ENCODE measurements at places on chromosomes 6 and 20. TPM values are rescaled to one million over a fixed set of nuclear protein-coding genes. Genes with fewer than 3 reads are reported as not detected.

ZNF337 gene
- total RNA-seq: 6.2 TPM

SLC17A1 gene
- total RNA-seq: not detected

GRCh38 chr6:91142154-91142553, 555.3 kb upstream of the MAP3K7 start:
- no peak for DNase-seq

RNF146 gene
- 41.3 TPM for total RNA-seq

B3GAT2 gene
- 0.07 TPM for total RNA-seq

PGC gene
- total RNA-seq: not detected

DNA sequence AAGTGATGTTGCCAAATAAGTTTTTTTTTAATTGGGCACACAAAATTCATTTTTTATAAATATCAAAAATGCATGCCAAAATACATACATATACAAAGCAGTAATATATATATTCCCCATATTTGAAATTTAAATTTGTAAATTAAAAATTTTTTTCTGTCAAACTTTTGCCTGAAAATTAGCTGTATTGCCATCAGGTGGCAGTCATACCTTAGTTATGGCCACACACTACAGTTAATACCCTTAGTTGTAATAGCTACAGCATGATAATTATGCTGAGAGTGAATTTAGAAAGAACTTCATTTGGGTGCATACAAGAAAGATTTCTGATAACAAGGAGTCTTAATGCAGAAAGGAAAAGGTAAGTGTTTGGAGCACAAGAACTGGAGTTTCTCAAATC, 46.2 kb upstream of the SDHAF4 start:
- DNase-seq: no peak

DNA sequence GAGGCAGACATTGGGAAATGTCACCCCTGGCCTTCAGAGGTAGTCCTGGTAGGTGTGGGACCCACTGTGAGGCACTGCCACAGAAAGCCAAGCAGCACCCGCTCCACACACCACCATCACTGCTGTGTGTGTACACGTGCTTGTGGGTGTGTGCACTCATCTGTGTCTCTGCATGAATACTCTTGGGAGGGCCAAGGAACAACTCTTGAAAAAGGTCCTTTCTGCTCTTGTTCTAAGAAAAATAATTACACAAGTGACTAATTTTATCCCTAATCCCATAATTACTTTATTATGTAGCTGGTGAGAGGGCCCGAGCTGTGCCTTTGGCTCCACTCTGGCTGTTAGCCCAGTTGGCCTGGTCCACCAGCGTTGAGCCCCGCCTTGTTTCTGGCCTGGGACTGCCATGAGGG, 21.7 kb upstream of the EPB41L1 start:
- no peak for DNase-seq

- no peak for DNase-seq
Observed at GRCh38 chr6:164502833-164503232, 806.6 kb downstream of the C6orf118 start.

- no peak for DNase-seq
Observed at GRCh38 chr20:15302075-15302474, 964.7 kb upstream of the FLRT3 start.

DNA sequence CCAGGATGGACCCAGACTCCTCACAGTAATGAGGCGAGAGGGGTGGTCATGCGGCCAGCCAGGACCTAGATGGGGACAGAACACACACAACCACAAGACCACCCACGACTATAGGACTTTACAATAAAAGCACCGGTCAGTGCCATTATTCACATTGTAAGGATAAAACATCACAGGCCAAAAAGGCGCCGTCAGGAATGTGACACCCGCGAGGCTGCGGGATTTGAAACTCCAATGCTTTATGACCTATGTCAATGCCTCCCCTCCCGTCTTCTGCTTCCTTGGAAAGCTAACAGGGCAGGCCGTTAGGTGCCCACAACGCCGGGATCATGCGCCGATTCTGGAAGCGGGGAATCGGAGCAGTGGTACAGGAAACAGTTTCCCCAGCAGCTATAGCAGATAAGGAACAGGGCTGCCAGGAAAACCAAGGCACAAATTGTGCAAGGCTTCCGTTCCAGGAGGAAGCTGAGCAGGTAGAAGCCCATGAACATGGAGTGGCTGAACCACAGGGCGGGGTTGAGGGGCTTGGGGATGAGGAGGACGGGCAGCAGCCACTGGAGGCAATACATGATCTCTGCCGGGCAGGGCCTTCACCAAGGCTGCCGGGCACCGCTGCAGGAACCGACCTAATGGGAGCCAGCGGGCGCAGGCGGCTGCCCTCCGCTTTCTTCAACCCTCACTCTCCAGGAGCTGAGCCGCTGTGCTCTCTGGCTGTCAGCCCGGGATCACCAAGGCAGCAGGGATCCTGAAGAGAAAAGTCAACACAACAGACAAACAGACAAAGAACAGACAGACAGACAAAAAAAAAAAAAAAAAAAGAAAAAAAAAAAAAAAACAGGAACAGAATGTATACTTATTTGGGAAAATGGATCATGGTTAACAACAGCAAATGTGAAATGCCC, 2.2 kb upstream of the NNAT start:
- no peak for DNase-seq

GRCh38 chr6:35850208-35850607, 45.1 kb downstream of the LHFPL5 start:
- DNase-seq: no peak
